ENCODE measurements at places on chromosomes 1 and 21.

DNA sequence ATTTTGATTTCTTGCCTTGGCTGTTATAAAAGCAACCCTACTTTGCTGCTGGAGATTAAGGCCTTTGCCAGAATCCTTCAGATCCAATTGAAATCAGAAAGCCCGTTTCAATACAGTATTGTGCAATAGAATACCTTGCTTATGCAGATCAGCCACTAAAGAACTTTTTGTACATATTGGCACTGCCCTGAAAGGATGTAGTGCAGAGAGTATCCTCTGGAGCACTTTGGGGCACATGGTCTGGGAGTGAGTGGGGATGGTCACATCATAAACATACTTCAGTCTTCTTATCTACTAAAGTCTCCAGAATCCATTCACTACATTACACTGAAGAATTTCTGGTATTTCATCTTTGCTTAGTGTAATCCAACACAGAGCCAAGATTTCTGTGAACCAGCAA is 189.0 kb downstream of the CENPF start:
- DNase-seq: no peak

GRCh38 chr1:247517795-247518612 is 18.2 kb downstream of the OR2C3 start:
- DNase-seq: peak; percentile 81

DNA sequence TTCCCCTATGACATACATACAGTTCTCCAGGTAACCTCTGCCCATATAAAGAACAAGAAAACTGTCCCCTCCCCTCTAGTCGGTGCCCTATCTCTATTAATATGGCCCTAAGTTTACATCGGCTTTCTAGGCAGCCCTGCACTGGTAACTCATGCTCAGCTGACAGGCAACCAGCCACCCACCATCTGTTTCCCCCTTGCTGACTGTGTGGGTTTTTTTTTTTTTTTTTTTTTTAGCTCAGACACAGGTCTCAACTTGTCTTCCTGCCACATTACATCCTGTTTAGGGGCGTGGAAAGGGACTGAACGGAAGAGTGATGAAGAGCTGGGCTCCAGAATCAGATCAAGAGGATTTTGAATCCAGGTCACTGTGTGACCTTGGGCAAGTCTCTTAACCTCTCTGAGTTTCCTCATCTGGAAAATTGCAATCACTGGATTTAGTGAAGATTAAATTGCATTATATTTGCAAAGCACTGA is 14.0 kb downstream of the LAPTM5 start:
- DNase-seq: peak; percentile 57

GRCh38 chr1:173479649-173480048 is 2.5 kb downstream of the PRDX6 start:
- no peak for DNase-seq

- peak; percentile 84 for DNase-seq
These were observed 14.5 kb upstream of the GJB5 start for GRCh38 chr1:34740161-34740868.
